ENCODE measurements at places on chromosomes 16 and 17.
A peak's percentile ranks its signal among the peaks of the same experiment; 100 is the strongest.

DNA sequence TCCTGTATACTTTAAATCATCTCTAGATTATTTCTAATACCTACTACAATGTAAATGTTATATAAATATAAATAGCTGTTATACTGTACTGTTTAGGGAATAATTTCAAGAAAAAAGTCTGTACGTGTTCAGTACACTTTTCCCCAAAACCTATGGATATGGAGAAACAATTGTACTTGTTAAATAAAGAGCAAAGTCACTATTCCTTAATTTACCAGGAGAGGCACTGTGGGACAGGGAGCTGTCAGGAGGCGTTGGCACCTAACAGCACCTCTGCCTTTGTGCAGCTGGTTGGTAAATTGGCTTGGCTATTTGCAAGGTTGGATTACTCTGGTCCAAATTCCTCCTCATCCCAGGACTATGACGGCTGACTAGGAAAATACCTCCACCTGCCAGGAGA is 28.0 kb downstream of the CRHR1 start:
- no peak for DNase-seq

DNA sequence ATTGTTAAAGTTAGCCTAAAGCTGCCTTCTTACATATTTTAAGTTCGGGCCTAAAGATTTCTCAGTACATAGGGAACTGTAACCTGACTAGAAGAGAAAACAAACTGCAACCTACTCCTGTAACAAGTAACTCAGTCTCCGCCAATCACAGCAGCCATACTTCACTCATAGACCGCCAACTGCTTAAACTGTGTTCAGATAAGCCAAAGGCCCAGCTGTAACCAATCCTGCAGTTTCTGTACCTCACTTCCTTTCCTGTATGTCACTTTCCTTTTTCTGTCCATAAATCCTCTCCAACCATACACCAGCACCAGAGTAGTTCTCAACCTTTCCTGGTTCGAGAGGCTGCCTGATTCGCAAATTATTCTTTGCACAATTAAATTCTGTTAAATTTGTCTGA is 41.5 kb downstream of the GLG1 start:
- no peak for DNase-seq

- DNase-seq, result no peak
Measured at GRCh38 chr16:68478526-68479250, 30.4 kb upstream of the SMPD3 start.

DNA sequence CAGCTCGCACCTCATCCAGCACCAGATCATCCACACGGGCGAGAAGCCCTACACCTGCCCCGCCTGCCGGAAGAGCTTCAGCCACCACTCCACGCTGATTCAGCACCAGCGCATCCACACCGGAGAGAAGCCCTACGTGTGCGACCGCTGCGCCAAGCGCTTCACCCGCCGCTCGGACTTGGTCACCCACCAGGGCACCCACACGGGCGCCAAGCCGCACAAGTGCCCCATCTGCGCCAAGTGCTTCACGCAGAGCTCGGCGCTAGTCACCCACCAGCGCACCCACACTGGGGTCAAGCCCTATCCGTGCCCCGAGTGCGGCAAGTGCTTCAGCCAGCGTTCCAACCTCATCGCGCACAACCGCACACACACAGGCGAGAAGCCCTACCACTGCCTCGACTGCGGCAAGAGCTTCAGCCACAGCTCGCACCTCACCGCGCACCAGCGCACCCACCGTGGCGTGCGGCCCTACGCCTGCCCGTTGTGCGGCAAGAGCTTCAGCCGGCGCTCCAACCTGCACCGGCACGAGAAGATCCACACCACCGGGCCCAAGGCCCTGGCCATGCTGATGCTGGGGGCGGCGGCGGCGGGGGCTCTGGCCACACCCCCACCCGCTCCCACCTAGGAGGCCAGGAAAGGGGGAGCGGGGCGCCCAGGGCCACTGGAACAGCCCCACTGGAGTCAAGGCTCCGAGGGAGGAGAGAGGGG is 7.5 kb downstream of the ZNF205 start:
- DNase-seq, result no peak

- no peak for DNase-seq
Measured at GRCh38 chr17:78517421-78517820, 59.8 kb downstream of the DNAH17 start.

DNA sequence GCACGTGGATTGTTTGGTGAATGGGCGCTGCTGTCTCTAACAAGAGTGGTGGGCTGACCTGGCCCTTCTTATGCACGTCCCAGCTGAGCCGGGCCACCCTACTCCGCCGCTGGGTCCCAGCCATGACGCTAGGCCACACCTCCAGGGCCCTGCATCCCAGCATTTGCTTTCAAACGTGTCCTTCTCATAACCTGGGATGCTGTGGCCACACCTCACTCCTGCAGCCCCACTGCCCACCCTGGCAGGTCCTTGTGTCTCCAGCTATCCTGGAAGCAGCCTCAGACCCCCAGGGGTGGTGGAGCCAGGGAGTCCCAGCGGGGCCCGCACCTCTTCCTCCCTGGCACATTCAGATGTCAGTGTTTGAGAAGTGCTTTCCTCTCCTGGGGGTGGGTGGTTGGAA is 168.6 kb downstream of the IRF8 start:
- no peak for DNase-seq

GRCh38 chr16:77989846-77990245 is 32.5 kb upstream of the CLEC3A start:
- no peak for DNase-seq

DNA sequence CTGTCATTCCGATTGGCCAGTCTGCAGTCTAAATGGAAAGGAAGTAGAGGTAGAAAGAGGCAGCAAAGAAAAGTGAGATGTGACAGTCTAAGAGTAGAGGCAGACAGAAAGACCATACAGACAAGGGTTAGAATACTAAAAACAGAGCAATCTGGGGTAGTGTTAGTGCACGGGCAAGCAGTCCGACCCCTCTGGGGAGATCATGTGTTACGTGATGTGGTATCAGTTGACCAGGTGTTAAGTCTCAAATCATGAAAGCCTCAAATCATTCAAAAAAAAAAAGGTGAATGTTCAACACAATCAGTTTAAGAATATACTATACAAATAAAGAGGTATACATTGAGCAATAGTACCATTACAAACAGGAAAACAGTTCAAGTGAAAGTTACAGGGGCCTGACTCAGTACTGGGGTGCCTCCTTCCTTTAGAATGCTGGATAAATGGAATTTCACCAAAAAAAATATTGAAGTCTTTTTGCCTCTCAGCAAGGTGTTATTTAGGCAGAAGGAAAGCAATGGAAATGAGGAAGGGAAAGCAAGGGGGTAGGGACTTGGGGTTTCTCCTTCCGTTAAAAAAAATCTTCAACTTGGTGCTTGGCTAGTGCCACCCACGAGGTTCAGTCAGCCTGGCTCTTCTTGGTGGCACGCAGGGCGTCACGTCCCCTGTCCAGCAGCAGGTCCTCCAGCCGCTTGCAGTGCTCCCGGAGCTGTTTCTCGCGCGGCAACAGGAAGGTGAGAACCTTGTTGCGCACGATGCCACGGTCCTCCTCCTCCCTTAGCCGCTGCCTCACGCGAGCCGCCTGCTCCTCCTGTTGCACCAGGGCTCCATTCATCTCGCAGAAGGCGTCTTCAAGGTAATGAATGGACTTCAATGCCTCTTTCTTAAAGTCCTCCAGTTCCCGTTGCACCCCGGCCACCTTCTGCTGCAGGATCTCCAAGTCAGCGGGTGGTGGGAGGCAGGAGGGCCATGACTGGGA is 616 bp downstream of the CCDC182 start:
- DNase-seq, result no peak

DNA sequence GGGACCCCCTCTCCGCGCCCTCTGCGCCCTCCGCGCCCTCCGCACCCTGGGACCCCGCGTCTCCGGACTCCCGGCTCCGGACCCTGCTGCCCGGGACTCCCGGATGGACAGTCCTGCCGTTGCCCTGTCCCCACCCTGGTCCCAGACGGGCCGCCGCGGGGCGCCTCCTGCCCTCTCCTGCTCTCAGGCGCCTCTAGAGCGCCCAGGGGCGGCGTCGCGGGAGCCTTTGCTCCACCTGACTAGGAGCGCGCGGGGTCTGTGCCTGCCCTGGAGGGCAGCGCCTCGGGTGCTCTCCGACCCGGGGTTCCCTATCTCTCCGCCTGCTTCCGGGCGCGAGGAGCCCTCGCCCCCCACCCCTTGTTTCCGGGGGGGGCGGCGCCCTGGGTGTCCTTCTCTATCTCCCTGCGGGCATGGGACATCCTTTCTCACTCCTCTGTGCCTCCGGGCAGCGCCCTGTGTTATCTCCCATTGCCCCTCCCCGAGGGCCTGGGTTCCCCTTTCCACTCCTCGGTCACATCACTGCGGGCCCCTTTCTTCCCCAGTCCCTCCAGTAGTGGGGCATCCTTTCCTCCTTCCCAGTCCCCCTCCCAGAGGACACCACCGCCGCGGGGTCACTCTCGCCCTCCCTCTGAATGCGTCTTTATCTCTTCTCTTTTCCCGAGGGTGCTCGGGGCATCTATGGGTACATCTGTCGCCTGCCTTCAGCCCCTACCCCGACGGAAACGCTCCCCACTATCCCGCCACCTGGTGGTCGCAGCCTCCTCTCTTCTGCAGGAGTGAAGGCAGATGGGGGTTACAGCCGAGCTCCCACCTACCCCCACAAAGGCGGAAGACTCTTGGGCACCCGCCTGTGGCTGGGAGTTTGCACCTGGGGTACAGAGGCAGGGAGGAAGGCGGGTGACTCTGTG is 875 bp downstream of the PRKCB start:
- DNase-seq, result peak; percentile 50

- no peak for DNase-seq
Measured at GRCh38 chr17:66583112-66583748, 251.7 kb upstream of the CACNG5 start.

DNA sequence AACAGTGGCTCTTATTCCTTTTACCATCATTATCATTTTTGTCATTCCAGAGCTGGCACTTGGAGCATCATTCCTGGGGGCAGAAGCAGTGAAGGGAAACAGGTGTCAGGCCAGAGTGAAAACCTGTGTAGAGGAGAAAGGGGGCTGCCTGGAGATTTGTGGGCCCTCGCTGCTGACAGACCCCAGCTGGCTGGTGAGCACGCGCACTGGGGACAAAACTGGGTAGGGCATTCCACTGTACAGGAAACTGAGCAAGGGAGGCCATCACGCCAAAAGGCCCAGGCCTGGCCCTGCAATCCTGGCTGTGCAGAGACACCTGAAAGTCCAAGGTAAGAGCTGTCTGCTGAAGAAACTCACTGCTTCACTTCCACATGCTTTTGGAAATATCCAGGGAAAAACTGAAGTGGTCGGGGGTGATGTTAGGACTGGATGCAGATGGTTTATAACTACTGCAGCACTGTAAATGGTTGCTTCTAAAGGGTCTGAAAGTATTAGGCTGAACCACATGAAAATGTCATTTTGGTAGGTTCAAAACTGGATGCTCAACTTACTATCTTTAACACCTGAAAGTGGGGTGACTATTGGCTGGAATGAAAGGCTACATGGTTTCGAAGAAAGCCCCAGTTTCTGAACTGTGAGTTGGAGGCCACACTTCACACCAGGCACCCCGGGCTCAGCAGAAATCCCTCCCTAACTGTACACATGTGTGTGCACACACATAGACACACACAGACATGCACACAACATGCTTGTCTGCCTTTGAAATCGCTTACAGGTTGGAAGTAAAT is 225.0 kb downstream of the C16orf78 start:
- DNase-seq, result no peak

DNA sequence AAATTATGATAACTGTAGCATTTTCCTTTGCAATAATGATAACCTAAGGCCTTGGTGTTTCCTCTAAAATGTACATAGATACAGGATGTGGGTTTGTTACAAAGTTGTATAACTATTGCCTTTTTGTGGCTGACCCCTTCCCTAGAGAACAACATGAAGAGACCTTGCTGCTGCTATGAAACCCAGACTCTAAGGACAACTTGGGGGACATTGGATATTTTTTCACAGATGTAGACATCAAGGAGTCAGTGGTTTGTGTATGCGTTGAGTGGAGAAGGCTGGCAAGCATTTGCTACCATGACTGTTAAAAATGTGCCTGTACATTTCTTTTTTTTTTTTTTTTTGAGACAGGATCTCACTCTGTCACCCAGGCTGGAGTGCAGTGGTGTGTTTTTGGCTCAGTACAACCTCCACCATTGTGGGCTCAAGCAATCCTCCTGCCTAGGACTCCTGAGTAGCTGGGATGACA is 12.3 kb downstream of the HMOX2 start:
- peak; percentile 53 for DNase-seq

DNA sequence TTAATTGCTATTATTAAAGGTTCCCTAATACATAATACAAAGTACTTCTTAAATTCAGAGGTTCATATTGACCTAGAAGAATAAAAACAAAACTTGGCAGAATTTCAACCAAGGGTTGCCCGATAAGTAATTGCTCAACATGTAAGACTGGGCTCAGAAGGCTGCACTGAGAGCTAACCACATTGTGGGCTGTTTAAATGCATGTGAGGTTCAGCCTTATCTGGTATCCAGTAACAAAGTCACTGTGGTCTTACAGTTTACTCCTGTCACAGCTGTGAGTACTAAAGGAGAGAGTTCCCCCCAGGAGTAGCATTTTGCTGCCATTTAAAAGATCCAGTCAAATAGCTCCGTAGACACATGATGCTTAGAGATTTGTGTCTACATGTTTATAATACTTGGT is 1.6 kb upstream of the DHRS11 start:
- DNase-seq, result no peak

Measured in activated CD4-positive, alpha-beta T cell treated with anti-CD3 and anti-CD28 coated beads, Interleukin-2, amount 10 ng/mL, durations not matched to agents 7 days and 5 days (primary cell).